Aorta (tissue), 5 donors: ENCODE measurements at places on chromosomes 12 and 14. TPM values are rescaled to one million over a fixed set of nuclear protein-coding genes. Genes with fewer than 3 reads are reported as not detected.

Gene C12orf56
- total RNA-seq: not detected

Gene CEP128
- 8.4 TPM for total RNA-seq

Gene VRK1
- 9.0 TPM for total RNA-seq

Gene GPD1
- total RNA-seq: 3.1 TPM

Gene PIANP
- total RNA-seq: 1.2 TPM

Gene TGM1
- total RNA-seq: 5.7 TPM

Gene PPHLN1
- 52.8 TPM for total RNA-seq

Gene CCND2
- total RNA-seq: 135 TPM

Gene MANSC4
- total RNA-seq: not detected

Gene TMEM63C
- 0.26 TPM for total RNA-seq

Gene SCN8A
- total RNA-seq: 0.48 TPM

Gene RDH5
- 21.9 TPM for total RNA-seq

Gene C12orf42
- total RNA-seq: not detected

DNA sequence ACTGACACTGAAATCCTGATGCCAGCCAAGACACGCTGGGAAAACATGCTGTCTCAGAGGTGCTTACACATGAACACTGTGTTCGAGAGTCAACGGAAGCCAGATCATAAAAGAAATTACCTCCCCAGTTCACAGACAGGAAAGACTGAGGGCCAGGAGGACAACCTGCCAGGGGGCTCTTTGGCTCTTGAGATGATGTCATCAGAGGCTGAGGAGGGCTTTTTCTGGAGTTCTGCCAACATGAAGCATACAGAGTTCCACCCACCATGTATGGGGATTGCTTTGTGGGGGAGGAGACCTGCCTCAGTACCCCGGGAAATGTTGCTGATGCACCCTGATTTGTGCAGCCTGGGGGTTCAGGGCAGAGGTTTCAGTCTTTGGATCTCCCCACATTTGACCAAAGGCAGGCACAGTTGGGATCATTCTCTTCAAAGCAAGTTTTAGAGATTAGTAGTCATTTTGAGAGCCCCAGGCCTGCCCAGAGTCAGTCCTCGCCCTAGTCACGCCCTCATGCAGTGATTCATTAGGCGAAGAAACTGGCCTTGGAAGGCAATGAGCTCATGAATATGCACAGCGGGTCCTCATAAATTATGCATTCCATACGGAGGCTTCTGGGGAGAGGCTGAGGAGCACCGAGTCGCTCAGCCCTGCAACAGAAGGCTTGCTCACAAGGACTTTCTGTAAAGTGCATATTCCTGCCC lies 34.9 kb upstream of the EML1 start:
- peak; percentile 42 for DNase-seq

DNA sequence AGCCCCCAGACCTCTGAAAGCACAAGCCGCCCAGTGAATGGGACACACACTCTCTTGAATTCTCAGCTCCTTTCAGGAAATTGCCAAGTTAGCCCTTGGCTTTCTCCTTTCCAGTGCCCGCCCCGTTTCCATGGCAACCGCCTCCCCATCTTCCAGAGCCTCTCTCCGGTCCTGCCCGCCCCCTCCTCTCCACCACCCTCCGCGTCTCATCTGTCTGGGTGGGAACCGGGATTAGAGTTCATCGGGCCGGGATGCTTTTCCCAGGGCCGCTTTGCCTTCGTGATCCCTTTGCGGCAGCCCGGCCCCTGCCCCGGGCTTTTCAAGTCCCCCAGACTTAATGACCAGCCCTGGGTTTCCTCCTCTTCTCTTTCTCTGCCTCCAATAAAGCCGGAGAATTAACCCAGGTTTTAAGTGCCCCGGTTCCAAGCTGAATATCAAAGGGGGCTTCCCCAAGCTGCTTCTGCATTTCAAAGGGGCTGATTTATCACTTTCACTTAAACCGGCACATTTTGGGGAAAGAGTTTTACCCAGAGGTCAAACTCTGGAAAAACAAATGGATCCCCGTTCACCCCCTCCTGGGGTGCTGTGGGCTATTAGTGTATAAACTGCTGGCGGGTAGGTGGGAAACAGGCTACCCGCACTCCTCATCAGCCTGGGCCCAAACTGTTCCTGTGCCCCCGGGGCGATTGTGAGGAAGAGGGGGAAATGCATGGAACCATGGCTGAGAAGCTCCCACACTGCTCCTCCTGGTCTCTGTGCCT lies 101.7 kb downstream of the ZFP36L1 start:
- no peak for DNase-seq

GRCh38 chr12:69161829-69162228 lies 77.5 kb upstream of the CPSF6 start:
- no peak for DNase-seq

GRCh38 chr14:98417001-98417400 lies 855.0 kb downstream of the BCL11B start:
- DNase-seq: no peak

DNA sequence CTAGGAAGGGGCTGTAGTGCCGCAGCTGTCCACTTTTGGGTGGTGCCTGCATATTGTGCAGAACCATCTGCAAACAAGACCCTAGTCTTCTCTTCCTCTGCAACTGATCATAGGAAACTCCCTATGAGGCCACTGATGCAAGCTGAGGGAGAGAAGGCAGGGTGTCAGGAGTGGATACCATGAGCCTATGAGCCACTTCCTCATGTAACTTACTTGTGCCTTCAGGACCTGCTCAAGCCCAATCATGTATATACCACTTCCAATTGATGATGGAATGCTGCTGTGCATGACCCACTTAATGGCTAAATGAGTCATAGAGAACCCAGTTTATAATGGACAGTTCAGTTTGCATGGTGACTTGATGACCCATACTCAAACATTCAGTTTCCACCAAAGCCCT lies 107.9 kb downstream of the ALG10B start:
- DNase-seq: no peak

DNA sequence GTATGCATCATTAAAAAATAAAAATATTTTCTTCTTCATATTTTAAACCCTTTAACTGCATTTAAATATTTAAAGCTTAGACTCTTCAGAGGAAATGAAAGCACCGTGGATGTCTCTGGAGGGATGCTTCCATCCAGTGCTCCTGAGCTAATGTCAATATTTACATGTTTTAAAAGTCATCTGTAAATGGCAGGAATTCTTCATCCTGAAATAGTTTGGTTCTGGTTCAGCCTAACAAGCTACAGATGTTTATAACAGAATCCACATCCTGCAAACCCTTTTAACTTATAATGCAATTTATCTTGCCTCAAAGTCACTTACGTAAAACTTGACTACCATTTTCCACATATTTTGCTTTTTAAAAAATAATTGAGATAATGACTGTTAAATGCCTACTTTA lies 1207.3 kb downstream of the SLC16A7 start:
- DNase-seq: no peak

GRCh38 chr12:120240495-120240833 lies 25.1 kb downstream of the PXN start:
- DNase-seq: no peak

GRCh38 chr12:113063396-113064350 lies 7.1 kb downstream of the DTX1 start:
- DNase-seq: no peak

GRCh38 chr12:79453820-79454219 lies 236.9 kb downstream of the PAWR start:
- DNase-seq: no peak

- DNase-seq: no peak
Observed at GRCh38 chr12:50927766-50928224, 24.5 kb upstream of the HIGD1C start.

GRCh38 chr12:59887178-59887577 lies 291.3 kb downstream of the SLC16A7 start:
- DNase-seq: no peak

DNA sequence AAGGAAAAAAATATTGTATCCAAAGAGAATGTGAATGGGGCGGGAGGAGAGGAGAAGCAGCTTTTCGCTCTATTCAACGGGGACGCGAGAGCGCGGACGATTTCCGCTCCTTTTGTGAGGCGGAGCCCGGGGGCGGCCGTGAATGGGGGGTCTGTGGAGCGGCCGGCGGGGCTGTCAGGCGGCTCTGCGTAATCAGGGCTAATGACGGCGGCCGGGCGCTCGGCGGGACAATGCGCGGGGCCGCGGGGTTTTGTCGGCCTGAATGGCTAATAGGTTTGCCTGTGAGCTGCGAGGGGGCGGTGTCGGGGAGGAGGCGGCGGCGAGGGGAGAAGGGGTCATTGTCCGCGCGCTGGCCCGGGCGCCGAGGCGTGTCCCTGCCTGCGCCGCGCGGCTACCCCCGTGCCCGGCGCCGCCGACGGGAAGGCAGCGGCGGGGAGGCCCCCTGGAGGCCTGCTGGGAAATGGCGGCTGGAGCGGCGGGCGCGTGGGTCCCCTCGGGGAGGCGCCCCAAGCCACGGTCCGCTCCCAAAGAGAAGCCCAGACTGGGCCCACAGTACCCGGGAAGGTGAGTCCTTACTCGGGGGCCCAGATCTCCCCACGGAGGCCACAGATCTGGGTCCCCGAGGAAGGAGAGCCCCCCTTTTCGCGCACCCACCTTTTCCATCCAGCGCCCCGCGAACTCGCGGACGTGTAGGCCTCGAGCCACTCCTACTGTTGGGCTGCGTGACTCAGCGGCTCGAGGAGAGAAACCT lies 6.0 kb downstream of the SIX6 start:
- DNase-seq: no peak

DNA sequence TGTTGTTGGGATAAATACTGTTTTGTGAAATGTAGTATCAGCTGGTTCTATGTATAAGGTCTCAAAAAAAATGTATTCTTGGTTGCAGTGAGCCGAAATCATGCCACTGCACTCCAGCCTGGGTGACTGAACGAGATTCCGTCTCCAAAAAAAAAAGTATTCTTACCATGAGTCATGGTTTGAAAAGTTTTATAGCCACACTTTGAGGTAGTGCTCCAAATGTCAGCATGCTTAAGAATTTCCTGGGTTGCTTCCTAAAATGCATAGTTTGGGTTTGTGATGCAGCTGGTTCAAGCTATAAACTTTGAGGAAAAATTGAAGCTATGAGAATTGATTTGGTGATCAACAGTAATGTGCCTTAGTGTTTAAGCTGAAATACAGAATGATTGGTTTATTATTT lies 48.0 kb downstream of the ETNK1 start:
- no peak for DNase-seq

GRCh38 chr14:24924544-24924943 lies 125.4 kb downstream of the STXBP6 start:
- no peak for DNase-seq

DNA sequence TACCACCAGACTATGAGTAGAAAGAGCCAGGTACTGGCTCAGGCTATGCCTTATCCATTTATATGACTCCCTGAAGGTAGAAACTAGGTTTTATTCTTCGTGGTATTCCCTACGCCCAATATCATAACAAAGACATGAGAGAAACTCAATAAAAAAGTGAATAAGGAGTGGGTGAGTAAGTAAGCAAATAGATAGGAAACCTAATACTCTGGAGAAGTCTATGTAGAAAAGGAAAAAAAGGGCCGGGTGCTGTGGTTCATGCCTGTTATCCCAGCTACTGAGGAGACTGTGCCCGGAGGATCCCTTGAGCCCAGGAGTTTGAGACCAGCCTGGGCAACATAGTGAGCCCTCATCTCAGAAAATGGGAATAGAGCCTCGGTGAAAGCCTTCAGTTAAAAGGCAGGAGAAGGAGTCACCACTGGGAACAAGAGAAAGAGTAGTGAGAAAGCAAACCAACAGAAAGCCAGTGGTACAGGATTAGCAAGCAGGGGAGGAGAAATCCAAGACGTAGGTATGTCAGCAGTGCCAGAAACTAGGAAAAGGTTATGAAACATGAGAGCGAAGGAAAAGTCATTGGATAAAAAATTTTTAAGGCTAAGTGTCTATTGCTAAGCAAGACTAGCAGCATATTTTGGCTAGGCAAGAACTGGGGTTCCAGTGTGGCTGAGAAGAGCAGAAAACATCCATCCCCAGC lies 6.0 kb upstream of the OR6J1 start:
- no peak for DNase-seq

GRCh38 chr12:103780093-103780440 lies 61.0 kb downstream of the NT5DC3 start:
- DNase-seq: no peak

- no peak for DNase-seq
Observed at GRCh38 chr14:101823511-101824120, 62.1 kb downstream of the PPP2R5C start.

GRCh38 chr12:120416490-120417216 lies 21.3 kb upstream of the COX6A1 start:
- DNase-seq: no peak

DNA sequence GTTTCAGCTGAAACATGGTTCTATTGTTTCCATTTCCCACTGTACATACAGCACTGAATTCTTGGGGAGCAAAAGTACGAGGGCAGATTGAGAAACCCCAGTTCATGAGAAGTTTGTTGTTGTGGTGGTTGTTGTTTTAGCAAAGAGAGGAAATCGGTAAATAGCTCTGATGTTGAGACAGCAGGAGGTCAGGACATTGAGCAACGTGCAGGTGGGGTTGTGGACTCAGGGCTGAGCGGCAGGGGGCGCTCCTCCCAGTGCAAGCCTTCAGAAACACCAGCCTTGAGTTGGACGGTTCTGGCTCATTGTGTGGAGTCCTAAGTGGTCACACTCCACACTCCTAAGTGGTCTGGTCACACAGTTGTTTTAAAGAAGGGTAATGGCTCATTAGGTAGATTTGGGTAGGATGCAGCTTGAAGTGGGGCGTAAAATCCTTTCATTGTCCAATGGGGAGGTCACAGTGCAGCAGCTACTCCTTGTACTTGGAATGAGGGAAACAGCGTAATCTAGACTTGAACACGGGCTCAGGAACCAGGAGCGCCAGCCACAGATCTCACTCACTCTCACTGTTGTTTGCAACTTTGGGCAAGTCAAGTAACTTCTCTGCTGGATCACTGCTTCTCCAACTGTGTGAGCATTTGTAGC lies 14.5 kb upstream of the PWP1 start:
- DNase-seq: no peak

GRCh38 chr12:122004633-122005071 lies 17.0 kb upstream of the BCL7A start:
- DNase-seq: peak; percentile 67

DNA sequence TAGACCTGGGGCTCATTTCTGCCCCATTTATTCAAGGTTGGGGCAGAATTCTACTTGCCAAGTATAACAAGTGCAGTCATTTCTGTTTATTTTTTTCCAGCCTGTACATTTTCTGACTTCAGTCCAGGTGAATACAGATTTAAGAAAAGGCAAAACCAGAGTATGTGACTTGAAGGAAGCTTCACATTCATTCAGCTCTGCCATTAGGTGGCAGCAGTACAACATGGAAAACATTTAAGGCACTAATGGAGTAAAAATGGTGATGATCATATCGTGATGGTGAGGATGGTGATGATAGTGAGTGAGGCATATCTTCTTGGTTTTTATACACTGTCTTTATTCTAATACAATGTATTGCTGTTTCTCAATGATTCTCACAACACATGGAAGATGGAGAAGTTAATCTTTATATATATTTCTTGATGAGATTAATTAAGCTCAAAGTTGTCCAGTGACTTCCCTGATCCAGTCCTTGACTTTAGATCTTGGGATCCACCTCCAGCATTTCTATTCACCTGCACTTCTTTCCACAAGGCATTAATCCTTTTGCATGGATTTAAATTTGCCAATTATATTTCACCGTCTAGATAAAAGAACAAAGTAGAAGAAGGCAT lies 176.7 kb upstream of the SEL1L start:
- DNase-seq: no peak

DNA sequence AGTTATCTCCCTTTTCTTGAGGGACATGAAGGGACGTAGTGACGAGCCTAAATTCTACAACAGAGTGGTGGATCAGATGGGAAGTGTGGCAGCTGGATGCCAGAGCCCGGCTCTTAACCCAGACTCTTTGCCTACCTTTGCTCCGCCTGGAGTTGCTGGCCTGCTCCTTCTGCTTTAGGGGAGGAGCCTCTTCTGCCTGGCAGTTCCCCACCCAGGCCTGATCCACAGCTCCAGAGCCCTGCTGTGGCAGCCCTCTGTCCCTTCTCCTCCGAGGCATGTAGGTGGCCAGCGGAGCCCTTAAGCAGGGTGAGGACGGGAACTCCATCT lies 2.3 kb upstream of the PRPH start:
- DNase-seq: no peak
